Activated CD8-positive, alpha-beta memory T cell treated with anti-CD3 and anti-CD28 coated beads for 1 hour (primary cell): ENCODE measurements at places on chromosomes 2 and 18.

DNA sequence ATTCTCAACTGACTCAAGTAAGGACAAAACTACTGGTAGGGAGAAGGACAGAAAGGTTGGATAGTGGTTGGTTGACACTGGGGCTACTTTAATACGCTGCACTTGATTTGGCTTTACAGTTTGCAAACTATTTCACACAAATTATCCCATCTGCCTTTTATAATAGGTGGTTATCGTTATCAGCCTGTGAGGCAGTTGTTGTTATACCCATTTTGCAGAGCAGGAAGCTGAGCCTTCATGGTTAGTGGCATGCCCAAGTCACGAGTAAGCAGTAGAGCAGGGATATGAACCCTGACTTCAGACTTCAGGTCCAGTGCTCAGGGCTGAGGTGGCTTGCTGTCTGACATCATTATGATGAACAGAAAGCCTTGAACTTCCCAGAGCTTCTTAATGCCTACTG lies 5.3 kb downstream of the CTIF start:
- DNase-seq, result no peak

DNA sequence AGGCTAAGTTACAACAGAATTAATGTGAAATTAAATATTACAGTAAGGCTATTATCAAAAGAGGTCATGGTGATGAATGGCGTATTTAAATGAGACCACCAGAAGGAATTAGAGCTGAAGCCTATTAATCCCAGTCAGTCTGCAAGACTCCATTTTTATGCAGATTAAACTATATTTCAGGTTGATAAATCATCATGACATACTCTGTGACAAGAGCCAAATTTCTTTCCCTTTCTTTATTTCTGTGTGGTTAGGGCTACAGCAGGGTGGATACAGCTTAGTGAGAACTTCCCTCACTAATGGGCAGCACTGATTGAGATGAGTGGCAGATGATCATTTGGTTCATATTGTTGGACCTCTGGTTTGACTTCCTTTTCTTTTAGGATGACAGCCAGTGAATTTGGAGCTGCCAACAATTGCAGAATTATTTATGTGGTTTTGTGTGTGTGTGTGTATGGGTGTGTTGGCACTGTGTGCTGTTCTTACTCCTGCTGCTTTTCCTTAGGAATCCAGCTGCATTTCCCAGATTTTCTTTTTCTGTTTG lies 481.3 kb downstream of the PIK3C3 start:
- DNase-seq, result no peak

- DNase-seq, result no peak
Measured at GRCh38 chr18:47632970-47633635, 297.4 kb downstream of the SMAD2 start.

- DNase-seq, result no peak
Measured at GRCh38 chr2:121828281-121828731, 72.9 kb downstream of the TSN start.

DNA sequence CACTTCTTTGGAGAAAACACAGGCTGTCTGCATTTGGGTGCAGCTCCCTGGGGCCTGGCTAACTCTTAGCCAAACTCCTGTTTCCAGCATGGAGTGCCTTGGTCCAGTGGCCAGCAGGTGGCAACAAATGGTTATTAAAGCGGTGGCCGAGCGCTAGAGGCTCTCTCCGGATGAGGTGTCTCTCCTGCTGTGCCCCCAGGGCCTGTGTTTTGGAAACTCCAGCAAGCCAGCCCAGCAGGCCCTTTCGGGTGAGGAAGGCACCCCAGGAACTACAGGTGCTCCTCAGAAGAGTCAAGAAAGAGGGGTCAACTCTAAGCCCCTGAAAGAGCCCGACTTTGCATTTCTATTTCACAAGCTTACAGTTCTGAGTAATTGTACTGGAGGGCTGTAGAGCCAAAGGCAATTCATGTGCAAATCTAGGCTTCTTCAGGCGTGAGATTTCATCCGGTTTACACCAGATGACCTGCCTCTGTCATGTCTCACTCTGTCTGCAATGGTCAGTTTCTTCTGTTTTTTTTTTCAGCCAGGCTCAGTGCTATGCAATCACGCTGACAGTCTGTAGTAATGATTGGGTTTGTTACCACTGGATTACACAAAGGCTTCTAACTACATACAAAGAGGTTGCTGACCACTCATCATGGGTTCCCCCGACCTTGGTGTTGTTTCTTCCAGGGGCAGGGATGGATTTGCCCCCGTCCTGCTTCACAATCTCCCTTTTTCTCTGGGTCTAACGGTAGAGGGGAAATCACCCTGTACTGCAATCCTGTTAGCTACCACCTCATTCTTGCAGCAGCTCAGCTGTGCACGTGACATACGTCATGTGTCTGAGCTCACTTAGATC lies 7.6 kb upstream of the CHRNA1 start:
- peak; percentile 22 for DNase-seq

- DNase-seq, result no peak
Measured at GRCh38 chr2:36663851-36664695, 32.4 kb upstream of the VIT start.

DNA sequence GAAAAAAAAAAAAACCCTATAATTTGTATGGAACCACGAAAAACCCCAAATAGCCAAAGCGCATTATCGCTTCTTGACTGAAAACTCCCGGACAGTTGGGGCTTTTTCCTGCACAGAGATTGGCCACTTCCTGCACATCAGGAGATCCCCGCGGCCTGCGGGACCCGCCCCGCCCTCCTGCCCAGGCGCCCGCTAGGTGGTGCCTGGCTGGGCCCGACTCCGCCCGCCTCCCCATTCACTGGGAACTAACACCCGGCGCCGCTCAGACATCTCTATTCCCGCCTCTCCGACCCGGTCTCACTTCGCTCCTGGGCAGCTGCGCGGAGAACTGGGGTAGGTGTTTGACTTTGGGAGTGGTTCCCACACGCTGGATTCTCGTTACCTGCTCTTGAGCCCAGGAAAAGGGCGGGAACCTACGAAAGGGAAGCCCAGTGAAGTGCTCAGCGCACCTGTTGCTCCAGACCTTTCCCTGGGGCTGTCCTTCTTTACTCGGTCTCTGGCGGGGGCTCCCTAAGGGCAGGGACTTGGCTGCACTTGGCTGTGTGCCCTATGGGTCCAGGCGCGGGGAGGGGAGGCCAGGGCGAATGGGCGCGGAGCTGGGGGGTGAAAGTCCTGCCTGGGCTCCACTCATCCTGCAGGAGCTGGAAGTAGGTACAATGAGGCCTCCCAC lies at the start of gene HMSD:
Gene HMSD, plus strand, starts transcription at position 234 of the 670 bp plus-strand sequence. CDS start 4,155 bp downstream, outside the sequence.
- DNase-seq, result peak; percentile 16

DNA sequence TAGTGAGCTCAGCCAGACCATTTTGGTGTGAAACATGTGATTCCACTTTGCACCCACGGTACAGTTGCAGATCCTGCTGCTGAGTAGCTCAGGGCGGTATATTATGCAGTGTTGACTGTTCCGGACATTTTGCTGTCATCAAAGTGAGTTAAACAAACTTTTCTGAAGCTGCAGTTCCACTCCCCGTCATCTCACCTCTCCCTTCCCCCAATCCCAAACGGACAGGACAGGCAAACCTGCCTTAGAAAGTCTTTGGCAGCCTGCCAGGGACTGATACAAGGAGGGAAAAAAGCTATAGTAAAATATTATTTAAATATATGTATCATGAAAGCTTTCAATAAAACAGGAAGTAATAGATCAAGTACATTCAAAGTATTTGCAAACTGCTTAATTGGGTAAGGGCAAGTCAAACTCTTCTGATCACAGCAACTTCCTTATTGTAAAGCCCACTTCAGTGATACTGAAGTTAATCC lies 35.5 kb upstream of the SP5 start:
- DNase-seq, result no peak

- no peak for DNase-seq
Measured at GRCh38 chr2:42386682-42387081, 25.7 kb upstream of the COX7A2L start.

DNA sequence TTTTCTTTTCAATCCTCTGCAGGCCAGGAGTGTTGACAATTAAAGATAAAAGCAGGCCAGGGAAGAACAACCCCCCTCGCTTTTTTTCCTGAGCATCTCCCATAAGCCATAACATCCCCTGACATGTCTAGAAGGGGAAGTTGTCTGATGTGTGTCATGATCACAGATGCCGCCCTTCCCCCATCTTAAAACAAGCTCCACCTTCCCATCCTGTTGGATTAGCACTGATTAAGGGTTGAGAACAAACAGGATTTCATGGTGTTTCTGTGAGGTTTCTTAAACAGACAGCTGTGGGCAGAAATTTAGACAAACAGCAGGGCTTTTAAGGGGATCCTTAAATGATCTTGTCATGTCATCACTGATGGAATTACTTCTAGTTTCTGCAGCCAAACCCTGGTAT lies 59.4 kb upstream of the UPP2 start:
- no peak for DNase-seq

GRCh38 chr2:159982270-159982669 lies 80.1 kb downstream of the PLA2R1 start:
- DNase-seq, result no peak

DNA sequence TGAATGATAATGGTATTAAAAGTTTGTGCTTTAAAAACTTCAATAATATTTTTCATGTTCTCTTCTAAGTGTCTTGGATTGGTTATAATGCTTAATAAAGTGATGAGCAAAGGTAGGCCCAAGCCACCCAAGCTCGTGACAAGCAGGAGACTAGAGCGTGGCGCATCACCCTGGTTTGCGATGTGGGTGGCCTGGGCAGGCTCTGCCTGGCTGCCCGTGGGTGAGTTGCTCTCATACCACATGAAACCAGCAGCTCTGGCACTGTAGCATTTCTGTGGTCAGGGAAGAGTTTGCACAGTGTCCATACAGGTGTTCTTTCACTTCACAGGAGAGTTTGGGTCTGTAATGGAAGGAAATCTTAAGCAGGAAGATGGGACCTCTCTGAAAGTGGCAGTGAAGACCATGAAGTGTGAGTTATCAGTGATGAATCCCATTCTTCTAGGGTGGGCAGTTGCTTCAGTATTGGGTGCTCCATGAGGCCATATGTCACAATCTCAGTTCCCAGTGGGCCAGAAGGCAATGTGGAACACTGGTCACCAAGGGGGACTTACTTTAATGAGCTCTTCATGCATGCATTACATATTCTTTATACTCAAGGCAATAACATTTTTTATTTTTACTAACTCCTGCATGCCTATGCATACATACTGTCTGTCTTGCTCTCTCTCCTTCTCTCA lies 51.4 kb upstream of the TMEM87B start:
- no peak for DNase-seq

DNA sequence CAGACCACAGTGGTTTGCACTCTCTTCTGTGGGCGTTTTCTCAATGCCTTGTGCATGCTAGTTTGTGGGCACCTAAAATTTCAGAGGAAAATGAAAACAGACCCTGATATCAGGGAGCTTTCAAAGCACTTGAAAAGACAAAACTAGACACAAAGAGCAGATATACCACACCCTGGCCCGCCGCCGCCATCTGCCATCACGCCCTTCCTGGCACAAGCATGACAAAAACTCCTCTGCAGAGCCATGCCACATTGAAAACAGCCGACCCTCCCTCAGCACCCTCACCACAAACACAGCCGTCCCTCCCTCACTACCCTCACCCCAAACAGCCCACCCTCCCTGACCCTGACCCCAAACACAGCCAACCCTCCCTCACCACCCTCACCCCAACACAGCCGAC lies 84.8 kb upstream of the RAB6C start:
- DNase-seq, result no peak

GRCh38 chr2:47562548-47562947 lies 159.6 kb downstream of the MSH2 start:
- no peak for DNase-seq

GRCh38 chr2:150182566-150183235 lies 304.8 kb downstream of the RND3 start:
- no peak for DNase-seq

DNA sequence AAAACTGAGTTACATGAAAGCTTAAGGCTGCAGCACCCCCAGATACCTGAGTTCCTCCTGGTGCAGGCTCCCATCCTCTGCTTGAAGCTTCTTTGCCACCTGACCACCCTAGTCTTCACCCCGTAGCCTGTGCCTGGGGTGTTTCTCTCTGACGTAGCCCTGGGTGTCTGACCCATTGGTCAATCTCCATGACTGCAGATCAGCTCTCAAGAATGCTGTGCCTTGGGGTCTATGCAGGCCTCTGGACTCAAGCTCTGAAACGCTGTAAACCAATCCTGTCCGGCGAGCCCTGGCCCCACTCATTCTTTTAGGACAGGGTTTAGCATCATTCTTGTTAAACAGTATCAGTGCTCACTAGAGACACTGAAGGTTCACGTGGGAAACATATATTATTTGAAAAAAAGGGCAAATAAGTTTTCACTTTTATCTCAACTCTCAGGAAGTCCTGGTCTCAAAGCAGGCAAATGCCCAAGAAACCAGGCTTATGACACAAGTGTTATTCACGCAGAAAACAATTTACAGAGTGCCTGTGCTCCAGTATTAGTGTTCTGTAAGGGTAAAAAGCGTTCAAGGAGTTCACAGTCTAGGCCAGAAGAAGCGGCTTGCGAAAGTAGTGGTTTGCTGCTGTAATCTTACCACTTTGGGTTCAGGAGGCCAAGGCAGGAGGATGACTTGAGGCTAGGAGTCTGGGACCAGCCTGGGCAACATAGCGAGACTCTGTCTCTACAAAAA lies 22.8 kb upstream of the PPP4R1 start:
- DNase-seq, result no peak

DNA sequence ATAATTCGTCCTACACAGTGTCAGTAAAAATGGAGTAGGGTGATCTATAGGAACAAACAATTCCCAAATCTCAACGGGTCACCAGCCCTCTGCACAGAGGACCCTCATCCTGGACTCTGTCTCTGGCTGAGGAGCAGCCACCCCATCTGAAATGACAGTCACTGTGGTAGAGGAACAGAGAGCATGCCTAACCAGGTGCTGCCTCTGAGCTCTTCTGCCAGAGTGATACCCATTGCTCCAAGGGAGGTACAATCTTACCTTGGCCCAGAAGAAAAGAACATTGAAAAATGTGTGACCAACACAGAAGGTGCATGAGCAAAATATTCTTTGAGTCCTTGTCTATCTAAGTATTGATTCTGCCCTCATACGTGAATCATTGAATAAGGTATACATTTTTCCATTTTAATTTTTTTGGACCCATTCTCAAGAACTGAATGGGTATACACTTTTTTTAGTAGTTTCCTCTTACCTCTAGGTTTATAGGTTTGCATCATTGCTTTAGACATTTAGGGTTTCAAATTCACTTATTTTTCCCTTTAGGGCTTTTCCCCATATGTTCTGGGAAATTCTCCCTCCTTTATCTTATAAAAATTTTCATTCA lies 8.7 kb downstream of the SP140 start:
- no peak for DNase-seq

- no peak for DNase-seq
Measured at GRCh38 chr2:9462886-9463697, 11.3 kb upstream of the IAH1 start.

DNA sequence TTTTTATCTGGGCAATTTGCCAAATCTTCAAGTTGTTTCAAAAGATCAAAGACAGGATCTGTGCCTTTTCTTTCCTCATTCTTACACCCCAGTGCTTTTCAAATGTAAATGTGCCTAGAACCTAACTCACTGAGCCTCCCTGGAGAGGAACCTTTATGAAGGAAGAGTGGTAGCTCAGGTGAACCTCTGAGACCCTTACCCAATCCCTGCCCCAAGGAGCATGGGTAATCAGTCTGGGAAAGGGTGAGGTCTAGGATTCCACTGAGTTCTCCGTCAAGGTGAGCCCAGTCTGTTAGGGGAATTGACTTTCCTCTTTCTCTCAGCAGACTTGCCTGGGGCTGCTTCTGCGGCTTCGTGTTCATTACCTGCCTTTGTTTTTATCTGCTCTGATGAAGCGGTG lies 88.1 kb upstream of the MAP4K4 start:
- no peak for DNase-seq
